Peyer's patch (tissue), 4 donors: ENCODE measurements at places on chromosomes 12 and 14.

DNA sequence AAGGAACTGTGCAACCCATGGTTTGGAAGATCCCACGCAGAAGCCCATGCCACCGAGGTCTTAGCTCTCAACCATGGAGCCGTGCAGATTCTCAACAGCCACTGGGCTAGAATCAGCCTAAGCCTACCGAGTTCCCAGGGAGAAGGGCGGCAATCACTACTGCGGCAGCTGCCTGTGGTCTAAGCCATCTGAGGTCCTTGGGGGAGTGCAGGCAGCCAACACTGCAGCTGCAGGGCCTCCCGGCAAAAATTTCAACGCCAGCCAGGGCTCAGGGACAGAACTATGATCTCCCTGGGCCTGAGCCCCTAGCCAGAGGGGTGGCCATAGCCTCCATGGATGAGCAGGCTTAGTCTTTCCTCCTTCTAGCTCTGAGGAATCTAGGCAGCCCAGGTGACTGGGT lies 156.8 kb upstream of the CLEC14A start:
- no peak for DNase-seq

DNA sequence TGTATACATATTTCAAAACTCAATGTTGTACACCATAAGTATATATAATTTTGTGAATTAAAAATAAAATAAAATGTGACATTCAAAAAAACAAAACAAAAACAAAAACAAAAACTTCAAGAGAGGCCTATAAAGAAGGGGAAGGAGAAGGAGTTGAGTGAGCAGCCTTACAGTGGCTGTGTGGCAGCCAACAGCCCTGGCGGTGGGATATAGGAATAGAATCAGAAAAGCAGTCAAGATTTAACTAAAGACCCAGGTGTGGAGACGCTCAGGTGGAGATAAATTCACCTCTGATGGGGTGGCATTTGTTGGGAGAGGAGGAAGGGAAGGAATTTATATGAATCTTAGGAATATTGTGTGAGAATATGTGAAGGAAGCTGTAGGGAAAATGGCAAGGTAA lies 41.8 kb upstream of the E2F7 start:
- DNase-seq: no peak

GRCh38 chr14:62778852-62779251 lies 266.4 kb downstream of the KCNH5 start:
- DNase-seq: no peak

- DNase-seq: no peak
Observed at GRCh38 chr14:36207500-36207899, 31.0 kb upstream of the PTCSC3 start.

GRCh38 chr12:18851271-18851670 lies 113.4 kb downstream of the CAPZA3 start:
- no peak for DNase-seq

- DNase-seq: no peak
Observed at GRCh38 chr14:76752744-76753143, 8.5 kb upstream of the VASH1 start.

DNA sequence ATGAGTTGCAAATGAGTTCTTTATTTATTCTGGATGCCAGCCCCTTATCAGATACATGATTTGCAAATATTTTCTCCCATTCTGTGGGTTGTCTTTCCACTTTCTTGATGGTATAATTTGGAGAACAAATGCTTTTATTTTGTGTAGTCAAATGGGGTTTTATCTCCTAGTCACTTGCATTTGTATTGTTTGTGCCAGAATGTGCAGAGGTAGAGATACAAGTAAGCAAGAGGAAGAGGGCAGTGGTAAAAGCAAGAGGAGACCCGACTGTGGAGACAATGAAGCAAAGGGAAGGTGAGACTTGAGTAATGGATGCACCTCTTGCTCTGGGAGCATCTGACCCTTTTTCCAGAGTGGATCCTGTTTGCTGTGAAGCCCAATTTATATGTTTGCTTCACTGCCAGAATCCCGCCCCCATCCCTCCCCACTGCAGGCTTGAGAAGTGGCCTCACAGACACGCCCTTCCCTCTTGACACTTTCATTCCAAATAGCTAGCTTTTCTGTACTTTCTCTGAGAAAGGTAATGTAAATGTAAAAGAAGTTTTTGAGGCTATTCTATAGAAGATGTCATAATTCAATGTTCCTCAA lies 786 bp upstream of the PFKM start:
- DNase-seq: no peak

GRCh38 chr12:18008642-18009041 lies 81.4 kb downstream of the RERGL start:
- DNase-seq: no peak

- no peak for DNase-seq
Observed at GRCh38 chr14:81315341-81315740, 84.8 kb downstream of the STON2 start.

DNA sequence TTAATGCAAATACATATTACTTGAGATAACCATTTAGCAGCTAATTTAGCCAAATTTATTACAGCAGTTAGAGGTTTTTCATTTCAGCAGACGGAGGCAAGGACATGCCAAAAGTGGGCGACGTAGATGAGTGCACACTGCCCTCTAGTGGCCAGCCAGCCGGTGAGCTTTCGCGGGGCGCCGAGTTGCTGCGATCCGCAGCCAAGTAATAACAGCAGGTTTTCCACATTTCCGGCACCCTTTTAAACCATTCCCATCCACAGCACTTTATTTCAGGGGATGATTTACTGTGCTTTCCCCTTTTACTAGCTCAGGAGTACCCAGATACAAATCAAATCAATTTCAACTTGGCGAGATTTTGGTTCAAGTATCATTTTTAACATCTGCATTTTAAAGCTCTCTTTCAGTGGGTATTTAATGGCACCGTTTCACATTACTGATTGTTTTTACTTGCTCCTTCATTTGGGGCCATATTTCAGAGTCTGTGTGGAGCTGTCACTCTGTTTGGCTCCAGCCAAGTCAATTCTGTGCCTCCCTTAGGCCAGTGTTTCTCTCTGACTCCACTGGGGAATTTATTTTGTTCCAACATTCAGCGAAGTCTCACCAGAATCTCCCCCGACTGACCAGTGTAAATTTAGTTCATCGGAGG lies 158.0 kb downstream of the EGLN3 start:
- DNase-seq: peak; percentile 81

DNA sequence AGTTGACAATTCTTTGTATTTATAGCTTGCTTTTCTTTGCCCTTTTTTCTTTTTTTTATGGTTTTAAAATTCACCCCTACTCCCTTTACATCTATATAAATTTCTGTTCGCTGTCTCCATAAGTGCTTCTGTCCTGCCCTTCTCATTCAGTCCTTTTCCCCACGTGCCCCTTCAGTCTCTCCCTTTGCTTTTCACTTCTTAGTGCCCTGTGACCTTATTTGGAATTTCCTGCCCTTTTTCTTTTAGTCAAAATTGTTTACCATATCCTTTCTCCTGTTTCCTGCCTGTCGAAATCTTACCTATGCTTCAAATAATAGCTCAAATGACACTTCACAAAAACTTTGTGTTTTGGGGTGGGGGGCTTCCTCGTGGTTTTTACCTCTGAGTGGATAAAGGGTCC lies 6.0 kb downstream of the TMX1 start:
- DNase-seq: no peak

DNA sequence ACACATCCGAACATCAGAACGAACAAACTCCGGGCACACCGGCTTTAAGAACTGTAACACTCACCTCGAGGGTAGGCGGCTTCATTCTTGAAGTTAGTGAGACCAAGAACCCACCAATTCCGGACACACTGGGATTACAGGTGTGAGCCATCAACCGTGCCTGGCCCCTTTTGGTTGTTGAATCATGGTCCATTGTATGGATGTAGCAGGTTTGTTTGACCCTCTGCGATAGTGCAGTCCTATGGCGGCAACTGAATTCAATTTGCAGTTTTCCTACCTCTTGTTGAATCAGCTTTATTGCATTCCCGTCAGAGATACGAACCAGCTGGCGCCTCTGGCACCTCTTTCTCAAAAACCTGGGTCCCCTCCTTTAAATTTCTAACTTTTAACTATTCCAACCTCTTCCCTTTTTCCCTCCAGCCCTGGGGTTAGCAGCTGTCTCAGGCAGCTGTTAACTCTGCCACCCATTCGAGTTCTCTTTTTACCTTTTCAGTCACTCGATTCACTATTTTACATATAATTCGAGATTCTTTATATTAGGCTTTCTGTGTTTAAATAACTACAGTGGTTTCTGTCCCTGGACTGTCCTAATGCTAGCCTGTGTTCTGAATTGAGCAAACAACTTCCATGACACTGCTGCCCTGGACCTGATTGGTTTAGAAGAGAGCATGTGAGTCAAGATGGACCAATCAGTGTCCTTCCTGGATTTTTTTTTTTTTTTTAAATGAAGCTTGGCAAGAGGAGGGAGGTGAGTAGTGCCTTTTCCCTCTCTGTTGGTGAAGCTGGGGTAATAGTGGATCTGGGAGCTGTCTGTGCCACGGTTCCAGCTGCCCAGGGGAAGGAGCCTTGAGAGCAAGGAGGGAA lies 261.5 kb downstream of the PCNX1 start:
- no peak for DNase-seq

DNA sequence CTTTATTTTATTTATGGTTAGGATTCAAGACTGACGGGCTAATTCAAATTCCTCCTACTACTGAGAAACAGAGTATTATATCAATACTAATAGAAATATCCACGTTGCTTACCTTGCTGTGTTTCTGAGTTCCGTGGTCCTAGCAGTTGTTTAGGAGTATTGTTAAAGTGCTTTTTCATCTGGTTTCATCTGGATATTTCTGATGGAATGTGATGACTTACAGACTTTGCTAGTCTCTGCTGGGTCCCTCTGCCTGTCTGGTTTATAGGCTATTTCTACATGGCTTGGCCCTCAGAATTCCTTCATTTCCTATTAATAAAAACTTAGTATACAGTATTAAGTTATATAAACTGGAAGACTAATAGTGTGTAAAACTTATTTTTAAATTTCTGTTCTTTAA lies at the start of gene SMCO3:
TSS of gene SMCO3 (minus strand) at position 169 of the 400 bp plus-strand sequence. CDS start 7,502 bp downstream, outside the sequence.
- DNase-seq: no peak

GRCh38 chr12:51013441-51013840 lies 12.7 kb downstream of the SLC11A2 start:
- no peak for DNase-seq

GRCh38 chr14:104900639-104901512 lies 23.8 kb upstream of the PLD4 start:
- DNase-seq: no peak

DNA sequence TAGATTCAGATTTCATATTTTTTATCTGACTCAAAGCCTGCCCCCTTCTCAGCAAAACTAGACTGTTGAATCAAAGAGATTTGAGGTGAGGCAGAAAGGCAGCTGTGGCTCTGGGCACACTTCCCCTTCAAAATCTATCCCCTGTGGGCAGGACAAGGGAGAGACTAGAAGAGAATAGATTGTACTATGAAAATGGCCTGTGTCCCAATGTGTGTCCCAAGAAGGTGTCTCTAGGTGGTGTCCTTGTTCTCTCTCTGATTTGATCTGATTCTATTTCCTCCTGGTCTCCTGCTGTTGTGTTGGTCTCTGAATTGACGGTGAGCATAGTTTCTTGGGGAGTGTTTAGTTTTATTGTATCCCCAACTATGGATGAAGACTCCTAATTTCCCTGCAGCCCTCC lies 565.8 kb upstream of the ATP2B1 start:
- DNase-seq: no peak

DNA sequence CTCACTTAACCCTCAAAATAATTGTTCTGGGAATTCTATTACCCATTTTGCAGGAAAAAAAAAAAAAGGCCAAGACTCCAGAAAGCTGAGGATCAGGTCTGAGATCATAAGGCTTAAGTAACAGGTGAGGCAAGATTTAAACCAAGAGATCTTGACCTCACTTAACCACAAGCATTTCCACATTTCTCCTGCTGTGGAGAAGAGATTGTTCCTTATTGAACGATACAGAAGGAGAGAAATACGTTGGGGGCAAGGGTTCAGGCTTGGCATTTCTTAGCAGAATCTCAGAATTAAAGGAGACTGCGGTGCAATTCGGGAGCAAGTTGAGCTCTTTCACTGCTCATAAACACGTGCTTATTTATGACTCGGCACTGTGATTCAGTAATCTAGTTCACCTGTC lies 885.3 kb upstream of the TMEM132C start:
- DNase-seq: no peak

- DNase-seq: no peak
Observed at GRCh38 chr12:100860611-100861010, 66.0 kb downstream of the ANO4 start.

DNA sequence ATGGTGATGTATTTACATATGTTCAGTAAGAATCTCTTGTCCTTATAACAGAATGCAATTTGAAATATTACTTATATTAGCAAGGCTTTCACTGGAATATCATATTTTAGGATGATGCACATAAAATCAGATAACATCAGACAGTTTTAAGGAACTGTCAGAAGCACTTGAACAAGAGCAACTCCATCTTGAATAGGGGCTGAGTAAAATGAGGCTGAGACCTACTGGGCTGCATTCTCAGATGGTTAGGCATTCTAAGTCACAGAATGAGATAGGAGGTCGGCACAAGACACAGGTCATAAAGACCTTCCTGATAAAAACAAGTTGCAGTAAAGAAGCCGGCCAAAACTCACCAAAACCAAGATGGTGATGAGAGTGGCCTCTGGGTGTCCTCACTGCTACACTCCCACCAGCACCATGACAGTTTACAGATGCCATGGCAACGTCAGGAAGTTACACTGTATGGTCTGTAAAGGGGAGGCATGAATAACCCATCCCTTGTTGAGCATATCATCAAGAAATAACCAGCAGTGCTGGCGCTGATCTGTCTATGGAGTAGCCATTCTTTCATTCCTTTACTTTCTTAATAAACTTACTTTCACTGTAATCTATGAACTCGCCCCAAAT lies 27.6 kb upstream of the ETV6 start:
- peak; percentile 59 for DNase-seq

DNA sequence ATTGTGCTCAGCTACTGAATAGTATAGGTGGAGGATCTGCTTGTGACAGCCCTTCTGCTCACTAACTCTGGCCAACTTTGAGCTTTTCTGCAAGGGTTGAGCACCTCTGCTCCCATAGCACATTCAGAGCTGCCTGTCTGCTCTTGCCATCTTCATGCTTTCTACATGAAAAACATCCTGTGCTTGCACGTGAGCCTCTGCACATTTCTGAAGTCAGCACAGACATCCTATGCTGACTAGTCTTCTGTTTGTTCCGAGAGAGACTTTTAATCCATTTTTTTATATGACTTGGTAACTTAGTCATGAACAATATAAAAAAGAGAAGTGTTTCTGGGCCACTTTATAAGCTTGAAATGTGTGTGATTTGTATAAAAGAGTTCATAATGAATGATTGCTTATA lies 969.3 kb downstream of the TMTC2 start:
- no peak for DNase-seq

DNA sequence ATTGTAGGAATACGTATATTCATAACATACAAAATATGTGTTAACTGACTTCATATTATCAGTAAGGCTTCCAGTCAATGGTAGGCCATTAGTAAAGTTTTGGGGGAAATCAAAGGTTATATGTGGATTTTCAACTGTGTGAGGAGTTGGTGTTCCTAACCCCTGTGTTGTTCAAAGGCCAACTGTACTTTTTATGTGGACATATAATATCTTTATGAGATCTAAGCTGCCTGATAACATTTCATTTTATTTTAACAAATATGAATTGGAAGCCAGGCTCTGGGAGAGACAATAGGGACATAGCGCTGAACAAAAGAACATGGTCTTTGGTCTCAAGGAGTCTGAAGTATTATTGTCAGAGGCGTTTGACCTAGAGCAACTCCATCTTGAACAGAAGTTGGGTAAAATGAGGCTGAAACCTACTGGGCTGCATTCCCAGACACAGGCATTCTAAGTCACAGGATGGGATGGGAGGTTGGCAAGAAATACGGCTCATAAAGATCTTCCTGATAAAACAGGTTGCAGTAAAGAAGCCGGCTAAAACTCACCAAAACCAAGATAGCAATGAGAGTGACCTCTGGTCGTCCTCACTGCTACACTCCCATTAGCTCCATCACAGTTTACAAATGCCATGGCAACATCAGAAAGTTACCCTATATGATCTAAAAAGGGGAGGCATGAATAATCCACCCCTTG lies 147.2 kb downstream of the KSR2 start:
- no peak for DNase-seq
